Karpas-422 (cell line): ENCODE measurements at places on chromosomes 5 and 9.

- no peak for DNase-seq
These were observed 8.9 kb upstream of the ELOVL7 start for GRCh38 chr5:60852940-60853339.

GRCh38 chr5:147437161-147437596 lies 72.7 kb downstream of the DPYSL3 start:
- no peak for DNase-seq

GRCh38 chr5:39448506-39449128 lies 23.8 kb upstream of the DAB2 start:
- DNase-seq: no peak

GRCh38 chr5:132176521-132176945 lies 51.1 kb downstream of the P4HA2 start:
- DNase-seq: peak; percentile 44

- peak; percentile 6 for DNase-seq
These were observed 566.6 kb upstream of the TUSC1 start for GRCh38 chr9:26244661-26245451.

GRCh38 chr5:143691945-143692290 lies 120.0 kb upstream of the HMHB1 start:
- no peak for DNase-seq

DNA sequence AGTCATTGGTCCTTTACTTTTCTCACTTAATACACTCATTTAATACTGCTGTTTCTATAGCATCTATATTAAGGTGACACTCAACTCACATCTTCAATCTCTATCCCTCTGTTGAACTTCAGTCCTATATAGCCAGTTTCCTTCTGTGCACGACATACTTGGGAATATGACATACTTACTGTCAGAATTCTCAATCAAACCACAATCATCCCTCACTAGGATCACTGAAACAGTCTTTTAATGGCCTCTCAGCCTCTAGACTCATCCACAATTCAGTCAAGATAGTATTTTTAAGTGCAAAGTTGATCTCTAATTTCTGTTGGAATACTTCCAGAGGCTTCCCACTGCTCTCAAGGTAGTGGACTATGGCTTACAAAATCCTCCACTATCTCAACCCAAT lies 251.0 kb upstream of the MEF2C start:
- DNase-seq: no peak

DNA sequence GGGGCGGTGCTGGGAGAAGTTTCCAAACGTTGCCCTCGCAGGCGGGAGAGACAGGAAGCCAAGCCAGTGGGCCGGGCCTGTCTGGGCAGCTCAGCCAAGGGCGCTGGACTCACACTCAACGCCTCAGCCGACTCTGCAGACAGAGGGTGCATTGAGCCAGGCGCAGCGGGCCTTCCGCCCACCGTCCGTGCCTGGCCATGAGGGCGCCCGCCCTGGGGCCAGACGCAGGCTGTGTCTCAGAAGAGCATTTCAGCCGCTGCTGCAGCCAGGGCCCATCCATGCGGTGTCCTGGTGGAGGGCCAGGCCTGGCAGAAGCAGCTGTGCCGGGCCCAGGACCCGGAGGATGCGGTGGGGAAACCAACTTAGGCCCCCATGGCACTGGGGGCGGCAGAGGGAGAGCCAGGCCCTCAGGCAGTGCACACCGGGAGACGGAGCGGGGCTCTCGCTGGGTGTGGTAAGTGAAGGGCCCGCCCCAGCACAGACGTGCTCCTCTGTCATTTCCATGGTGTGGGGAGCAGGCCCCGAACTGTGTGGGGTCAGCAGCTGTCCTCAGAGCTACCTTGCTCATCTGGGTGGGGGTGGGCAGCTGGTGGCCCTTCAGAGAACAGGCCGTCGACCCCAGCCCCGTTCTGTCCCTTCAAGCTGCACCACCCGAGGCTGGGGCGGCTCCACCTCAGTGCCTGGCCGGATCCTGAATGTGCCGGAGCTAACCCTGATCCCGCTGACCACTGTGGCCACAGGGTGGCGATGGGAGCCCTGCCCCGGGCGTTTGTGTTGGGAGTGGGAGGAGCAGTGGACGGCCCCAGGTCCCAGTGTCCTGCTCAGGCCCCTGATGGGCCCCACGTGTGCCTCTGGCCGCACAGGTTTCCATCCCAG lies 18.0 kb downstream of the DNLZ start:
- DNase-seq: no peak
